ENCODE measurements at places on chromosomes 5 and 9.

GRCh38 chr5:132364319-132364718, 5.2 kb upstream of the SLC22A5 start:
- H3K27me3 ChIP-seq, result no peaks in the 10 kb centered on the region
- no peaks in the 10 kb centered on the region for H3K36me3 ChIP-seq
- no peak for DNase-seq
- H3K4me3 ChIP-seq, result no peak overlapping the region
- H3K27ac ChIP-seq, result no peak overlapping the region

- H3K27me3 ChIP-seq, result no peaks in the 10 kb centered on the region
- peaks cover 21% of the 10 kb centered on the region for H3K4me1 ChIP-seq
- H3K36me3 ChIP-seq, result no peaks in the 10 kb centered on the region
- no peak overlapping the region for H3K27ac ChIP-seq
- H3K4me3 ChIP-seq, result no peak overlapping the region
These were observed 134.5 kb upstream of the FSTL4 start for GRCh38 chr5:133746834-133747233.

DNA sequence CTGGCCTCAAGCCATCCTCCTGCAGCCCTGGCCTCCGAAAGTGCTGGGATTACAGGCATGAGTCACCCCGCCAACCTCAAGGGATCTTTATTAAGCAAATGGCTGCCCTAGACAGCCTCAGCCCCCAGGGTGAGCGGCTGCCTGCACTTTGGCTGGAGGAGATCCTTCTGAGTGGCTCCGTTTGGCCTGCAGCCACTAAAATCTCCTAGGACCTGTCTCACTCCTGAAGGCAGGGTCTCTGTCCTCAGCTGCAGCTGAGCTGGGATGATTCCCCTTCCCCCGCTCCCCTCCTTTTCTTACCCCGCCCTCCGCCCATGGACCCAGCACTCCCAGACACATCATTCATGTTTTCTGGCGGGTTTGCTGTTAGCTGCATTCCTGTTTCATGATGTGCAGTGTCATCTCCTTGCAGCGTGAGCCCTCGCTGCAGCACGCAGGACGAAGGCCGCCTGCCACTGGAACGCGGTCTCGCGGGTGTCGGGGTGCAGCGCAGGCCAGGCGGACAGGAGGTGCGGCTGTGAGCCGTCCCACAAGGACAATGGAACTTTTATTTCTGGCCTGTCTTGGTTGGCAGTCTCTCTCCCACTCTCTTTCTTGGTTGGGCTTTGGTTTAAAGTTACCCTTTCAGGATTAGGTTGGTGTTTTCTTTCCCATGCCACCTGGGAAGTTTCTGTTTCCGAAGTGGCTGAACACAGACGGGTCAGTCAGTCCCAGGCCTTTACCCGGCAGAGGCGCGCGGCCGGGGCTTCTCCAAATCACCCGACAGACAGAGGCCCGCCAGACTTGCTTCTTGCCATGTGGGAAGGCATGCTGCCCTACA, 137.1 kb downstream of the FOXD1 start:
- H3K4me1 ChIP-seq, result no peaks in the 10 kb centered on the region
- no peak overlapping the region for H3K4me3 ChIP-seq
- no peaks in the 10 kb centered on the region for H3K36me3 ChIP-seq
- no peak overlapping the region for H3K27ac ChIP-seq
- no peaks in the 10 kb centered on the region for H3K27me3 ChIP-seq

DNA sequence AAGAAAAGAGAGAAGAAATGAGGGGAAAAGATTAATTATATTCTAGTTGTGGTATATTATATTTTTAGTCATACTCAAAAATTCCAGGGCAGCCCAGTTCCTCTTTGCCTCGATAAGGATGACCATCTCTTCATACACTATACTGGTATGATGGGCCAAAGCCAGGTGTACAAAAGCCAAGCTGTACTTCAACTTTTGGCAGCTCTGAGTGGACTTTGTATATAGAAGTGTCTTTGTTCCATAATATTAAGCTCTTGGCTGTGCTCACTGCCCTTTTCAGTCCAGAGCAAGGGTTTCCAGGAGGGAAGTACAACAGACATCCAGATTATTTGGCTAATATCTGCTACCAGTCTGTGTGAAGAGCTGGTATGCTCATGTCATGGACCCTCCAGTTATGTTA, 934.3 kb upstream of the CDH10 start:
- H3K4me3 ChIP-seq, result no peak overlapping the region
- peak; percentile 15 for DNase-seq
- no peaks in the 10 kb centered on the region for H3K36me3 ChIP-seq
- H3K4me1 ChIP-seq, result no peaks in the 10 kb centered on the region

DNA sequence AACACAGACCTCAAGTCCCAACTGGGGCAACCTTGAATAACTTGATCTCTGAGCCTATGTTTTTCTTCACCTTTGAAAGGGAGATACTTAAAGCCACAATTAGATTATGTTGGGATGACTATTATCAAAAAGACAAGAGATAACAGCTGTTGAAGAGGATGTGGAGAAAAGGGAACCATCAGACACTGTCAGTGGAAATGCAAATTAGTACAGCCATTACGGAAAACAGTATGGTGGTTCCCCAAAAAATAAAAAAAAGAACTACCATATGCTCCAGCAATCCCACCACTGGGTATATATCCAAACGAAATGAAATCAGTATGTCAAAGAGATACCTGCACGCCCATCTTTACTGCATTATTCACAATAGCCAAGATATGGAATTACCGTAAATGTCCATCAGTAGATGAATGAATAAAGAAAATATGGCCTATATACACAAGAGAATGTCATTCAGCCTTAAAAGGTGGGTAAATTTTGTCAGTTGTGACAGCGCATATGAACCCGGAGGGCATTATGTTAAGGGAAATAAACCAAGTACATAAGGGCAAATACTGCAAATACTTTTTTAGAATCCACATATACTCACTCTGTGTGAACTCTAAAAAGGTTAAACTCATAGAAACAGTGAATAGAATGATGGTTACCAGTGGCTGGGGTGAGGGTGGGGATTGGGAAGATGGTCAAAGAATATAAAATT, 12.7 kb downstream of the FAT2 start:
- no peaks in the 10 kb centered on the region for H3K27me3 ChIP-seq
- H3K27ac ChIP-seq, result no peak overlapping the region
- H3K36me3 ChIP-seq, result no peaks in the 10 kb centered on the region
- H3K4me1 ChIP-seq, result peaks cover 12% of the 10 kb centered on the region
- H3K4me3 ChIP-seq, result no peak overlapping the region
- no peak for DNase-seq

DNA sequence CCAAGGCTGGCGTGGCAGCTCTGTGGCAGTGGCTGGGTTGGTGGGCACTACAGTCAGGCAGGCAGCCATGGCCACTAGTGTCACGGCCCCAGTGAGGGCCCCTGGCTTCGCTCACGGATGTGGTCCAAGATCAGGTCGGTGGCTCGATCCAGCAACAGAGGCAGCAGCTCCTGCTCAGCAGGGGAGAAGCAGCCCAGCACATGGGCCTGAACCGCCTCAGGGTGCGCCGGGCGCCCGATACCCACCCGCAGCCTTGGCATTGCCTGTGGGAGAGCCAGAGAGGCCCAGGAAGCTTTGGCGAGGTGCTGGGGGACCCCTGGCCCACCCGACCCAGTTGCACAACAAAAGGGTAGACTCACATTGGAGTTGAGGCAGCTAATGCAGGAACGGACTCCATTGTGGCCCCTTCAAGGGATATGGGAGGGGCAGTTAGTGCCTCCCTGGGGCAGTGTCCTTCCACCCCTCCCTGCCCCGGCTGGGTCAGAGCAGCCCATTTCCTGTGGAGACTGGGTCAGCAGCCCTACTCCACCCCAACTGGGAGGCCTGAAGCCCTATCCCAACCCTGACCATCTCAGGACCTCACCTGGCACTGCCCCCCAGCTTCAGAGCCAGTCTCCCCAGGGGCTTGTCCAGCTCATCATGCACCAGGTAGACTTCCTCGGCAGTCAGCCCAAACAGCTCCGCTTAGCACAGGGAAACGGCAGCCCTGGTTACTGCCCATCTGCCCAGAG, 1.3 kb downstream of the PTRH1 start:
- no peak for DNase-seq
- H3K27ac ChIP-seq, result no peak overlapping the region
- peaks cover 13% of the 10 kb centered on the region for H3K4me1 ChIP-seq
- no peaks in the 10 kb centered on the region for H3K27me3 ChIP-seq
- no peaks in the 10 kb centered on the region for H3K36me3 ChIP-seq

GRCh38 chr9:20319241-20319640, 303.1 kb downstream of the MLLT3 start:
- no peaks in the 10 kb centered on the region for H3K36me3 ChIP-seq
- DNase-seq, result no peak
- no peak overlapping the region for H3K4me3 ChIP-seq
- no peaks in the 10 kb centered on the region for H3K4me1 ChIP-seq
